Left cardiac atrium (tissue), 4 donors: ENCODE measurements at places on chromosomes 1 and 21.
A peak's percentile ranks its signal among the peaks of the same experiment; 100 is the strongest.

GRCh38 chr1:59027177-59027576 is 243.3 kb upstream of the JUN start:
- no peak for DNase-seq

- no peak for DNase-seq
Observed at GRCh38 chr1:183480971-183481441, 8.7 kb downstream of the SMG7 start.

DNA sequence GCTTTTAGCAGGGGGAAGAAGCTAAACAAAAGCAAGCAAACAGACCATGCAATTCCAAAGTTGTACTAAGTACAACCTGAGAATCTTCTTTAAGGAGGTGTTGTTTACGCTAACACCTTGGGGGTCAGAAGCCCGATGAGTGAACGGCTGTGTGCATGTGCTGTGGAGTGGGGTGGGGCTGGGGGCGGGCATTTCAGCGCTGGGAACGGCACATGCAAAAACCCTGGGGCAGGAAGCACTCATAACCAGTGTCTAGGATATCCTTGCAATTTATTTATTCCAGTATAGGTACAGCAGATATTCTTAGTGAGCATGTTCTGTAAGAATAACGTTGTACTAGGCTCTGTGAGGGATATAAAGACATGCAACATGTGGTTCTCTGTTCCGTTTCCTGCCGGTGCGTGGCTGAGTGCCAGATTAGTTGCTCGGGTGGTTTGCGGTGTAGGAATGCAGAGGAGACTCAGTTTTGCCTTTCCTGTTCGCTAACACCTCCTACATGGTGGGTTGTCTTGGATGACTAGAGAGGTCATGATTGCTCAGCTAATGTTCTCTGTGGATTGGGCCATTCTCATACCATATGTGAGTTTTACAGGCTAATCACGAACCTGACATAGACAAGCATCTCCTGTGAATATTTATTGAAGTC is 3.7 kb downstream of the FASLG start:
- DNase-seq, result peak; percentile 53

GRCh38 chr1:201566529-201566823 is 27.5 kb downstream of the NAV1 start:
- no peak for DNase-seq

GRCh38 chr1:45769261-45769932 is 18.9 kb upstream of the IPP start:
- no peak for DNase-seq

GRCh38 chr21:44502171-44502958 is 37.6 kb downstream of the KRTAP10-1 start:
- no peak for DNase-seq
